ENCODE measurements at places on chromosomes 2 and 18.

DNA sequence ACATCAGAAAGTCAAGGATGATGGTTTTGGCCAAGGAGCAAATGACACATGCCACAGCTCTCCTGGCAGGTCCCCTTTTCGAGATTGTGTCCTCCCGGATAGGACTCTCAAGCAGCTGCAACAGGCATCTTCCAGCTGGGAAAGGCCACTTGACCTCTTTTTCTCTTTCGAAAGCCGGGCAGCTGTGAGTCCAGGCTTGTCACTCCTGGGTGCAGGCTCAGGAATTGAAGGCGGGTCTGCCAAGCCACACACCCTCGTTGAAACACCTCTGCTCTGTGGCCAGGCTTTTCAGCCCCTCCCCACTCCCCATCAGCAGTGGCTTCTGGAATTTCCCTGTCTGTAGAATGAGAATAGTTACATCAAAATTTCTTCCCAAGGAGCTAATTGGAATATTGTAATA, 98.0 kb downstream of the CCDC138 start:
- DNase-seq: no peak

DNA sequence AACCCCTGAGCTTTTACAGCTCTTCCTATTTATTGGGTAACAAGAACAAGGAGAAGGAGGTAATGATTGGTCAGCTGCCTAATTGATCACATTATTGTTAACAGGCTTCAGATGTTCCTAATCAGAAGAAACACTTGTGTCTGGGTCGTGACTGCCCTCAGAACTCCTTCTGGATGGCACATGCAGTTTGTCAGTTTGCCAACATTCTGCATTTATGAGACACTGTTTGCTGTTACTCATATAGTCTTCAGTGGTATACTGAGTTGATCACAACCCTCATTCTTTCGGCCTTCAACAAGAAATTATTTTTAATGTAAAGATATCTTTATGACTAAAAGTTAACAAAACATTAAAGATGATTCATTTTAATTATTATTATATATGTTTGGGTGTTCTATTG, 95.7 kb upstream of the DOCK10 start:
- no peak for DNase-seq

- DNase-seq: no peak
Measured at GRCh38 chr18:79639072-79639829, 40.4 kb upstream of the CTDP1 start.

GRCh38 chr2:27214941-27215340, 2.2 kb upstream of the CAD start:
- DNase-seq: no peak

DNA sequence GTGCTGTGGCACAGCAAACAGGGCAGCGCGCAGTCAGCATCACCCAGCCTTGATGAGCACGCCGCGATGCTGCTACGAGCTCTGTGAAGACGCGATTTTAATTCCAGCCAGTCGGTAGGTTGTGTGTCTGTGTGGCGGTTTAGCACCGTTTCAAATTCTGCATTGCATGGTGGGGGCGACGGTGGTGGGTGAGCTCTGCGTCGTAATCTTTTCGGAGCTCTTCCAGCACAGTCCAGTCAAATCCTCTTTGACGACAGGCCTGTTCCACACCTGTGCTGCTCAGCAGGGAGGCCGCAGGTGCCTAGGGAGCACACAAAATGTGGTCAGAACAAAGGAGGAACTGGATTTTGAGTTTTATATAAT, 8.6 kb downstream of the ALLC start:
- DNase-seq: no peak

GRCh38 chr18:57359433-57359832, 7.1 kb downstream of the ST8SIA3 start:
- no peak for DNase-seq

- DNase-seq: no peak
Measured at GRCh38 chr18:50753311-50753710, 66.5 kb downstream of the MRO start.

- DNase-seq: no peak
Measured at GRCh38 chr18:35522130-35522959, 24.6 kb upstream of the INO80C start.

DNA sequence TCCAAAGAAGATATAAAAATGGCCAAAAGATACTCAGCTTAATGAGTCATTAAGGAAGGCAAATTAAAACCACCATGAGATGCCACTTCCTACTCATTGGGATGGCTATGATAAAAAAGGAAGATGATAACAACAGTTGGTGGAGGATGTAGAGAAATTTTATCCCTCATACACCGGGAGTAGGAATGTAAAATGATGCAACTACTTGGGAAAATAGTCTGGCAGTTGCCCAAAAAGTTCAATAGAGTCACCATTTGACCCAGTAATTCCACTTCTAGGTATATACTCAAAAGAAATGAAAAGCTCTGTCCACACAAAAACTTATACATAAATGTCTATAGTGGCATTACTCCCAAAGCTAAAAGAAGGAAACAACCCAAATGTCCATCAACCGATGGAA, 10.1 kb upstream of the SULT1C2 start:
- no peak for DNase-seq

DNA sequence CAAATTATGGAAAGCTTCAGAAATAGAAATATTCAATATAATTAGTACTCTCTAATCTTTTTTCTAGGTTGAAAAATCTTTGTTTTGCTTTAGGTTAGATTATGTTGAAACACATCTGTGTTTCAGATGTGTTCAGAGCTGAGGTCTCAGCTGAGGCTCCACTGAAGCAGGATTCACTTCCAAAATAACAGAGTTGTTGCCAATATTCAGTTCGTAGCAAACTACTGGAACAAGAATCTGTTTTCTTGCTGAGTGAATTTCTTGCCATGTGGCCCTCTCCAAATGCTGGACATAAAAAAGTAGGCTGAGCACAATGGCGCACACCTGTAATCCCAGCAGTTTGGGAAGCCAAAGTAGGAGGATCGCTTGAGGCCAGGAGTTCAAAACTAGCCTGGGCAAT, 8.7 kb downstream of the PHOSPHO2 start:
- DNase-seq: no peak

GRCh38 chr2:42960002-42960841, 167.8 kb upstream of the HAAO start:
- no peak for DNase-seq

DNA sequence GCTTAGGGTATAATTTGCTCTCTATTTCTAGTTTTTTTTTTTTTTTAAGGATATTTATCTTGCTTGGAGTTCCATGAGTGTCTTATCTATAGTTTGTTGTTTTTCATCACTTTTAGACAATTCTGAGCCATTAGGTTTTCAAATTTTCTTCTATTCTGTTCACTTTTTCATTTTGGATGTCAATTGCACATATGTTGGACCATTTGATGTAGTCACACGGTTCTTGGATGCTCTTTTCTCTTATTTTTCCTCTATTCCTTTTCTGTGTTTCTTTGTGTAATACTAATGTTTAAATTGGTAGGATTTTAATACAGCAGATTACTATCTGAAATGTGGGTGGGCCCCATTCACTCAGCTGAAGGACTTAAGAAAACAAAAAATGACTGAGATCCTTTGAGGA, 292.6 kb downstream of the CALCRL start:
- no peak for DNase-seq

- no peak for DNase-seq
Measured at GRCh38 chr18:49707599-49707998, 105.7 kb downstream of the ACAA2 start.

DNA sequence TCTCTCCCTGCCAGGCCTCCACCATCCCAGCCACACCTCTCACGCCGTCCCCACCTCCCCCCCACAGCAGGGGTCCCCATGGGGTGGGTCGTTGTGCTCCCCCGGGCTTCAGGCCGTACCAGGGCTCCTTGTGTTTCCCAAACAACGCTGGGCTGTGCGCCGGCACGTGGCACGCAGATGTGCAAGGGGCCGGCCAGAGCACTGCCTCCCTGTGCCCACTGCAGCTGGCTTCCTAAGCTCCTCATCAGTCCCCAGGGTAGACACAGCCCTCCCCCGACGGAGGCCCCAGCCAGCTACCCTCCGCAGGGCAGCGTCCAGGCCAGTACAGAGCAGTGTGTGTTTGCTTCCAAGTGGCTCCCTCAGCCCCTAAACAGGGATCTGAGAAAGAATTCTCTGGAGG, 34.0 kb downstream of the BIN1 start:
- no peak for DNase-seq

GRCh38 chr18:48993586-48993985, 42.8 kb upstream of the SMAD7 start:
- no peak for DNase-seq

- no peak for DNase-seq
Measured at GRCh38 chr18:6731222-6731596, 1.7 kb downstream of the ARHGAP28 start.

DNA sequence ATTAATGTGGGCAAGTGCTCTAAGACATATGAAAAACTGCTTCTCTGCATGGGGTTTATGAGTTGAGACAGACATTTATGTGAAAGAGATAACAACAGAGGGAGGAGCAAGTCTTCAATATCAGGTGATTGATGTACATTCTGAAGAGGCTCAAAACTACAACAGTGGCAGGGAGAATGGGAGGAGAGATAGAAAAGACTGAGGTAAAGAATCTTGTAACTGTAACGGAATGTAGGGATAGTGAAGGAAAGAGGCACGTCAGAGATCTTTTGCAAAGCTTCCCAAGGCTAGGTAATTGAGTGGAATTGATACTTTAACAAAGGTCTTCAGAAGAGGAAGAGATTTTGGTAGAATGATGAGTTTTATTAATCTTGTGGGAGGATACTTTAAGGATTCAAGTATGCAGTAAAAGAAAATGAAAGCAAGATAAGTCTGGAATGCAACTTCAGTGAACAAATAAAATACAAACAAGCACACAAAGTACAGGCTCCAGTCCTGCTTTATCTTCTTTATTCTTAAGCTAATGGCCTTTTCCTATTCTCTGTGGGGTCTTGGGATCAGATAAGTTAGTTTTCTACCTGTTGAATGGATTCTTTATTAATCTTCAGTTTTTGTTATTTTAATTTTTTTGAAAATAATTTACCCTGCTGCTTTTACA, 15.0 kb downstream of the SMAD4 start:
- no peak for DNase-seq

DNA sequence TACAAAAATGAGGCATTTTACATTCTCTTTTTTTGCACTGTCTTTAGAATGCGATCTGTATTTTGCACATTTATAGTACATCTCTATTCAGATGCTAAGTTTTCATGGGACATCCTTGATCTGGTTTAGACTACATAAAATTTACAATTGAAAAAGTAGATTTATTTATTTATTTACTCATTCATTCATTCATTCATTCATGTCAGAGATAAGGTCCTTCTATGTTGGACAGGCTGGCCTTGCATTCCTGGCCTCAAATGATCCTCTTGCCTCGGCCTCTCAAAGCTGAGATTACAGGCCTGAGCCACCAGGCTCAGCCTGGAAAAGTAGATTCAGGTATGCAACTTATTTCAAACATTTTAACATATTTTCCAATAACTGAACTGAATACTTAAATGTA, 16.0 kb upstream of the DCTN1 start:
- no peak for DNase-seq

- DNase-seq: no peak
Measured at GRCh38 chr2:9287400-9288045, 80.9 kb downstream of the ASAP2 start.

DNA sequence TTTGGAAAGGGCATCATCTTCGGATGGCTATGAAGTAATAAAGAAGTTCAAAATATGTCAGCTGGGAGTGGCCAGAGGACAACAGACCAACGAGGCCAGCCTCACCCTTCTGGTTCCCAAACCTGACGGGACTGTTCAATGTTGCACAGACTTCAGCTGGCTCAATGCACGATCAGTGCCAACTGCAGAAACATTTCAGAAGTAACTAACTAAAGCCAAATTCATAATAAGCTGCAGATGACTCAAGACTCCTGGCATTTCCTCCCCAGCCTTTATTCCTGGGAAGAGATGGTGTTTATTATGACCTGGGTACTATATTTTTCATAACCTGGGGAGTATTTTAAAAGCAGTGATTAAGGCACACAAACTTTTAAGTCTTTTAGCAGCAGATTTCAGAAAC, 3.8 kb upstream of the ATP6V1C2 start:
- DNase-seq: no peak

GRCh38 chr18:10070561-10071000, 156.8 kb downstream of the VAPA start:
- no peak for DNase-seq

DNA sequence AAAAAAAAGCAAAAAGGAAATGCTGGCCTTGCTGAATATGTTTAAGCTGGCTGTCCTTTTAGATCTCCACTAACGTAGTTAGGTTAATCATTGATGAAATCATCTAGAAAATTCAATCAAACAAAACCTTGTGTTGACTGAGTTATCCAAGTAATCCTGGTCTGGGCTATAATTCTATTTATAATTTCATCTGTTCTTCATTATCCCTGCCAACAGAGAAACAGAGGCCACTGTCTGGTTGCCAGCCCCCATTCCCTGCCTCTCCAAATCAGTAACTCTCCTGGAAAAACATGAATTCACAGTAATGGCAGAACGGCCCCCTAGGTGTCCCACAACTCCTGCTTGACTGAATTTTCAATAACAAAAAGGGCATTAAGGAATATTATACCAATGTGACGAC, 24.6 kb downstream of the DOCK10 start:
- no peak for DNase-seq

DNA sequence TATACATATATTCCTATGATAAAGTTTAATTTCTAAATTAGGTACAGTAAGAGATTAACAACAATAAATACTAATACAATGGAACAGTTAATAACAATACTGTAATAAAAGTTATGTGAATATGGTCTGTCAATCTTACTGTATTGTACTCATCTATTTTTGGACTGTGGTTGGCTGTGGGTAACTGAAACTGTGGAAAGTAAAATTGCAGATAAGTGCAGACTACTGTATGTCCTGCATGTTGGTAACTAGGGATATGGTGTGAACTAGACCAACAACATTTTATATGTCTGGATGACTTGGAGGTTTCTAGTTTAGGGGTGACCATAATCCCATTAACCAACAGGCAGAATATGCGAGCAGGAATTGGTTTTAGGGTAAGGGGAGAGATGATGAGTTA, 23.3 kb downstream of the PHLPP1 start:
- no peak for DNase-seq

DNA sequence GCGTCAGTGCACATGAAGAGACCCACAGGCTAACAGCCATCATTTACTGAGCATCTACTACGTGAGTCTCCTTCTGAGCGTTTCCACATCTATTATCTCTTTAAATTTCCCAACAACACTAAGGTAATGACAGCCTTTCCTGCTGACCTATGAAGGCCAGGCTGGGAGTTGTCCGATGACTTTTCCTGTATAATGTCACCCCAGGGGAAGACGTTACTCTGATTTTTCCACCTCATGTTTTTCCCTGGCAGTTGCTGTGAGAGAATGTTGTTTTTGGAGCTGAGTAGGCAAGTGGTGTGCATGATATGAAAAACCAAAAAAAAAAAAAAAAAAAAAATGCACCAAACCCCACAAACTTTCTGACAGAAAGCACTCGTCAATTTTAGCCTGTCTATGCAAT, 207.6 kb downstream of the SLC8A1 start:
- DNase-seq: no peak

- no peak for DNase-seq
Measured at GRCh38 chr2:127142663-127143630, 36.0 kb upstream of the BIN1 start.

GRCh38 chr2:212259226-212259625, 279.4 kb downstream of the ERBB4 start:
- DNase-seq: no peak

GRCh38 chr18:46239549-46239948, 135.4 kb downstream of the HAUS1 start:
- DNase-seq: no peak

GRCh38 chr2:74576211-74576862, 21.8 kb downstream of the DOK1 start:
- DNase-seq: no peak
